Foreskin keratinocyte (primary cell): ENCODE measurements at places on chromosomes 2 and 18. TPM values are rescaled to one million over a fixed set of nuclear protein-coding genes. Genes with fewer than 3 reads are reported as not detected.
A peak's percentile ranks its signal among the peaks of the same experiment; 100 is the strongest.

- peak; percentile 12 for DNase-seq
Observed at GRCh38 chr2:11305958-11306357, 38.5 kb downstream of the ROCK2 start.

DNA sequence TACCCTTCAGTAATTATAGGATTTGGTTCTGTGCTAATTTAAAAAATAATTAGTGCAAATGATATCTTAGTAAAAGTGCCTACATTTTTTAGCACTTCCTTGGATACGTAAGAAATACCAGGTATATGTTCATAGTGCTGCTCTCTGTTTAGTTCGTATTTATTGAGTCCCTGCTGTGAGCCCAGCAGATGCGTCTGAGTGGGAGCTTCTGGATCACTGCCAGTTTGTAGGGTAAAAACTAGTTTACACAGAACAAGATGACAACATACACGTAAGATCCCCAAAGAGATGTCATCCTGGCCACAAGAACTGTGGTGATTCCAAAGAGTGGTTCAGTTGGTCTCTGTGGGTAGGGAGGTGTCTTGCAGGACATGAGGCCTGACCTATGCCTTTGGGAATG is 103.2 kb downstream of the CTIF start:
- DNase-seq, result no peak

The ITGB1BP1 gene
- total RNA-seq, result 75.7 and 90.2 TPM in 2 replicates

DNA sequence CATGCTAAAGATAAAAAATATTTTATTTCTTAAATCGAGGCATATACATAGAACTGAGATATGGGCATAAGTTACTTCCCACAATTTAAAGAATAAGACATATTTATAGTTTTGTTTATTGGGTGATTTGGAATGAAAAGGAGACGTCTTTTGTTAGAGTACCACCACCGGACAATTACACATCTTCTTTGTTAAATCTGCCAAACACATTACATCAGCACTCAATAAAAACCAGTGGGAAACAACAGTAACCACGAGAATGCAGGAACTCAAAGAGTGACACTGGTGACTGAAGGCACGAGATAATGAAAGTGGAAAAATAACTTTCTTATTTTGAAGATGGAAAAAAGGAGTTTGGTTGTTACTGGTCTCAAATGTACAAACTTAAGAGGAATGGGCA is 92.6 kb upstream of the TFCP2L1 start:
- DNase-seq, result no peak

DNA sequence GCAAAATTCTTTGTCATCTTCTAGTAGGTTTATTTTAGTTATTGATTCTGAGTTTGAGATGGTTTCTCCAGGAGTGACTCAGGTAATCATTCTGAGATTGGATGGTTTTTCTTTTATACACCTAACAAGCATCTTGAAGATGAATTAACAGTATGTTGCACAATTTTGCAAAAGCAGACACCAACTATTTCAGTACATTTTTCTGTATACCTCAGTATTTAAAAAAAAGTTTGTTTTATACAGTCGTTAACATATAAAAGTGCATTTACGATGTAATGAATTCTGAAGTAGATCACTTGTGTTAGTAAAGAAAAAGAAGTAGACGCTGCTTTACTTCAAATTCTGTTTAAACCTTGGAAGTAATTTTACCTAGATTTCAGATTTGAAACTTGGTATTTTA is 3.0 kb downstream of the VAPA start:
- DNase-seq, result no peak

DNA sequence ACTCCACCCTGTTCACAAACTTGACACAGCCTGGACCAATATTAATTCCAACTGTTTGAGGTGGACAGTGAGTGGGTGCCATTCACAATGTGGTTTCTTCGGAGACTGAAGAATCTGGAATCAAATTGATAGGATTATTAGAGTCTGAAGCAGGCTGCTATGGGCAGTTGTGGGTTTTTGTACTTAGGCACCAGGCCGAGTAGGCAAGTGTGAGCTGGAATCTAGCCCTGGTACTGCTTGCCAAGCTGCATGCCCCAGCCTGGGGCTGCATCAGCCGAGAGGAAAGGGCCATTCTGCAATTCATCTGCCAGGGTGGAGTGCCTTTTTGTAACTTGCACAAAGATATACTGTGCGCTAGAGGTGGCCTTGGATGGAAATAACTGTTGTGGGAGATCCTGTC is 654.7 kb upstream of the FANCL start:
- DNase-seq, result peak; percentile 9

DNA sequence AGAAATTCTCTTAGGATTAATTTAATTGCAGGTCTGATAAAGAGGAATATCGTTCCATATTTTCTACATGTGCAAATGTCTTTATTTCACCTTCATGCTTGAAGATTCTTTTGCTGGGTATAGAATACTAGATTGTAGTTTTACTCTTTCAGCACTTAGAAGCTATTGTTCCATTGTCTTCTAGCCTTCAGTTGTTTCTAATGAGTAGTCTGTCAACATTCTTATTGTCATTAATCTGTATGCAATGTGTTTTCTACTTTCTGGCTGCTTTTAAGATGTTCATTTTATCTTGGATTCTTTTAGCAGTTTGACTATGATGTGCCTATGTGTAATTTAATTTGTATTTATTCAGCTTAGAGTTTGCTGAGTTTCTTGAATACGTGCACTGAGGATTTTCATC is 64.3 kb upstream of the ZNF385B start:
- no peak for DNase-seq

- no peak for DNase-seq
Observed at GRCh38 chr2:212428681-212429478, 109.7 kb downstream of the ERBB4 start.

The INHA gene
- 0.11 and 0.14 TPM in 2 replicates for total RNA-seq

GRCh38 chr2:235011607-235011928 is 59.8 kb downstream of the SH3BP4 start:
- no peak for DNase-seq

- DNase-seq, result no peak
Observed at GRCh38 chr2:134679745-134680144, 39.1 kb downstream of the TMEM163 start.

The TUBA4B gene
- total RNA-seq, result not detected in 2 replicates

The AGXT gene
- not detected in 2 replicates for total RNA-seq

DNA sequence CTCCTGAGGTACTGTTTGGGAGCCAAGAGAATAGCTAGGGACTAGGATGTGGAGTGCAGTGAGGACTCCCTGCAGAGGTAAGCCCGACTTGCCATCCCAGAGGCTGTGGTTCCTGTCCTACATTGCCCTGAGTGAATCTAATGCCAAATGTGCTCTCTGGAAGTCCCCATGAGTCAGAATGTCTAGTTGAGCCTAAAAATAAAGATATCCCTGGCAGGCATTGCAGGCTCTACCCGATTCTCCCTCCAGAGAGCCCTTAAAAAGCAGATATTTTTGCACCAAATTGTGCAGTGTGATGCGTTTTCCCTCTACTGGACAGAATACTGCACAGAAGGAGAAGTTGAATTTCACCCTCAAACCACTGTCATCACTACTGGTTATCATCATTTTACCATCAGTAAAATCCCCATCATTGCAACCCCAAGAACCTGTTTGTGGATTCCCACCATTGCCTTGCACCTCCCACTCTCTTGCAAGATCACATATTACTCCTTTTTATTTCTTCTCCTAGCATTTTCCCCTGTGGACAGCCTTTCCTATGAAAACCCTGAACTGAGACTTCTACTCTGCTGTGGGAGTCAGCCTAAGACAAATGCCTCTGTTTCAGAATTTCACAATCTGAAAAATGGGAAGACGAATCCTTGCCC is 98.0 kb downstream of the MARCHF4 start:
- DNase-seq, result peak; percentile 17

The PHOSPHO2 gene
- 1.2 and 2.5 TPM in 2 replicates for total RNA-seq

DNA sequence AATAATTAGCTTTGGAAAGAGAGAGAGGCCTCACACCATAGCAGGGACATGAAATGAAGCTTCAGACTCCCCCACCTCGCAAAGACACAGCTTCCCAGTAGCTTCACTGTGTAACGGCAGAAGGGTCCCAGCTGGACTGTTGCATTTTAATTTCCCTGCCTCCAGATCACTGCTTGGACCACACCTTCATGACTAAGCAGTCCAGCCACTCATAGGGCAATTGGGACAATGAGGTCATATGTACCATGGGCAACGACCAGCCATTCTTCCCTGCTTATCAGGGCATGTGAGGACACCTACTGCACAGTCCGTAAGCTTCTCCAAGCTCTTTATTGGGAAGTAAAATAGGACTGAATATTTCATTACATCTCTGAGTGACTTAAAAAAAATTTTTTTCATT is 183.0 kb downstream of the MREG start:
- DNase-seq, result no peak

GRCh38 chr2:127566576-127566975 is 31.1 kb downstream of the MYO7B start:
- no peak for DNase-seq

The WDCP gene
- 10.3 and 10.4 TPM in 2 replicates for total RNA-seq

GRCh38 chr2:64599469-64599868 is 54.2 kb downstream of the SERTAD2 start:
- DNase-seq, result no peak

The KCNS3 gene
- total RNA-seq, result 5.1 and 12.0 TPM in 2 replicates

The KCNG2 gene
- total RNA-seq, result not detected in 2 replicates

The BOLL gene
- total RNA-seq, result not detected in 2 replicates

The RBM43 gene
- 1.3 and 1.5 TPM in 2 replicates for total RNA-seq

GRCh38 chr2:17869128-17869527 is 9.3 kb upstream of the KCNS3 start:
- no peak for DNase-seq
